ENCODE measurements at places on chromosomes 7 and 10.

DNA sequence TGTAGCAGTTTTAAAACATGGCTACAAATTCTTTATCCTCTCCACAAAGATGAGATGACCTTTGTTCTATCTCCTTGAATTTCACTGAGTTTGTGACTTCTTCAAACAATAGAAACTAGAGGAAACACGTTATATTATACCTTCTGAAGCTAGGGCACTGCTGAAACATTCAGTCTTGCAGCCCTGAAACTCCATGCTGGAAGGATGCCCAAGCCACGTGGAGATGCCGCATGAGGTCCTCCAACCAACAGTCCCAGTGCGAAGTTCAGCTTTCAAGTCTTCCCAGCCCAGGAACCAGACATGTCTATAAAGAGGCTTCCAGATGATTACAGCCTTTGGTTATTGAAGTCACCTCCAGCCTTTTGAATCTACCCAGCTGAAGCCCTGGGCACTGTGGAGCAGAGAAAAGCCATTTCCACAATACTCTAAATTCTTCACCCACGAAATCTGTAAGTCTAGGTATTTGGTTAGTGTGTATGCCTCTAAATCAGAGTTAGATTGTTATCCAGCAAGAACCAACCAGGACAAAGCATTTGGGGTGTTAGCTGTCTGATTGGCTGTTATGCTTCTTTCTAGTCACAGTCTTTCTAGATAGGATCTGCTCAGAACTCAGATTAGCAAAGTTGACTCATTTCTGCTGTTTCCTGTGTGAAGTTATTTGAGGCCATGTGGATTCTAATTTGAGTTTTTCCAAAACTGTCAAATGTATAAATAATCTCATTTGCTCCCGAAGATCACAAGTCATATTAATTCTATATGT, 186.5 kb upstream of the TMEM72 start:
- DNase-seq: no peak

DNA sequence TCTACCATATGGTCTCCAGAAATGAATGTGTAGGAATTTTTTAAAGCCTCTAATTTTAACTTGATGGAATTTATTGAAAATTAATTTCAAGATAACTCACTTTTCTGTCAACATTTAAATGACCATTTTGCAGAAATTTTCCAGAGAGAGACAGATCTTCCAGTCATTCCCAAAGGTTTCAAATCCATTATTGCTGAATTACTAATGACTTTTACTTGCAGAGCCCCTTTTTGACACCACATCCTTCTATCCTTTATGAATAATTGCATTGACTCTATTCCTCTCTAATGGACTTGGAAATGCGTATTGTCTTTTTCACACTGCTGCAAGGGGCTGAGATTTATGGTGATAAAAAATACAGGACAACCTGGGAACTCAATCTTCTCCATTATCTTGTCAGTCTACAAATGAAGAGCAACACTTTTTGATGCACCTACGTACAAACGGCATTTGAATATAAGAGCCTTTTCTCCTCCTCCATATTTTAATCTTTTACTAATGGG, 42.7 kb downstream of the CUBN start:
- DNase-seq: no peak

DNA sequence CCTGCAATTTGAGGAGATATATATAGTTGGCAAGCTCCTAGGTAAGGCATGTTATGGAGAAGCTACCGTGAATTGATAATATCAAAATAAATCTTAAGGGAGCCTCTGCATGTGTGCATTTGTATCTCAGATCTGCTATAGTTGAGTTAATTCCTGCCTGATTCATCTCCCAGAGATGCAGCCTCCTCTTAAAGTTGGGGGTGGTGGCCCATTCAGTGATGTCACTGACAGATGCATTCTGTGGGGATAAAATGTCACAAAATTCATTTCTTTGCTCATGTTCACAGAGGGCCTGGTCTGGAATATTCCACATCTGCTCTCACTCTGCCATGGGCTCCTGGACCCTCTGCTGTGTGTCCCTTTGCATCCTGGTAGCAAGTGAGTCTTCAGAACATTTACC, 185.8 kb upstream of the PRSS1 start:
- DNase-seq: no peak

- no peak for DNase-seq
These were observed 154.7 kb upstream of the DGKB start for GRCh38 chr7:15057272-15057671.

- DNase-seq: peak; percentile 47
These were observed 40.6 kb downstream of the MICALL2 start for GRCh38 chr7:1418505-1419309.

DNA sequence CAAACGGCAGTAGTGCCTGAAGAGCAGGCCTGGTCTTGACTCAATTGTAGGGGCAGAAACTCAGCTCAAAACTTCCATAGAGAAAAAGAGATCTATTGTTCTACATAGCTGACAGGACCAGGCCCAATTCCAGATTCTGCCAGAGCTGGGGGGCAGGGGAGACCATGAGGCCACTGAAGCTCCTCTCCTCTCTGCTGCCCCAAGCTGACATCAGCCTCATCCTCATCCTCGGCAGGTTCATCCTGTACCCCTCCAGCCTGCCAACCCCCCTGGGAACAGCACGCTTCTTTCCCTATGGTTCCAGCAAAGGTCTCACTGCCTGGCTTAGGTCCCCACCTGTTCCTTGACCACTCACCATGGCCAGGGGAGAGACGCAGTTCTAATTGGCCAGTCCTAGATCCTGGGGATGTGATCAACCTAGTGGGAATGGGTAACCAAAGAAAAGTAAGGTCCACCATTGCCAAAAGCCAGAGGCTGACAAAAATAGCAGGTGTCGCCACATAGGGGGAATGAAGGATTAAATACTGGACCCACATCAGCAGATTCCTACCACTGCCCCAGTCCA, 42.9 kb downstream of the CCDC3 start:
- no peak for DNase-seq

DNA sequence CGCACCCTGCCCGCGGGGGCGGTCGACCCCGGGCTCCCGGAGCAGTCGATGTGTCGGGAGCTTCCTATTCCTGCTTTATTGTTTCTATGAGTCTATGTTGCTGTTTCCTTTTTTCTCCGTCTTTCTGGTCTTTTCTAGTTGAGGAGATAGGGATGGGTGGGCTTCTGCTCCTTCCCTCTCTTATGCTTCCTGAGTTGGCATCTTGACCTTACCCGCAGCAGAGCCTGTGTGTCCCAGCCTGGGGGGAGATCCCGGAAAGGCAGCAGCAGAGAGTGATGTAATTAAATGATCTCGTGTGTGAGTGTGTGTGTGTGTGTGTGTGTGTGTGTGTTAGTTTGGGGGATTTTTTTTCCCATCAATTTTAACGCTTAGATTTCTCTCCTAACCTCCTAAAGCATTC, 486 bp upstream of the SORCS1 start:
- no peak for DNase-seq

- DNase-seq: no peak
These were observed 500.1 kb upstream of the ZMIZ1 start for GRCh38 chr10:78568620-78569019.

DNA sequence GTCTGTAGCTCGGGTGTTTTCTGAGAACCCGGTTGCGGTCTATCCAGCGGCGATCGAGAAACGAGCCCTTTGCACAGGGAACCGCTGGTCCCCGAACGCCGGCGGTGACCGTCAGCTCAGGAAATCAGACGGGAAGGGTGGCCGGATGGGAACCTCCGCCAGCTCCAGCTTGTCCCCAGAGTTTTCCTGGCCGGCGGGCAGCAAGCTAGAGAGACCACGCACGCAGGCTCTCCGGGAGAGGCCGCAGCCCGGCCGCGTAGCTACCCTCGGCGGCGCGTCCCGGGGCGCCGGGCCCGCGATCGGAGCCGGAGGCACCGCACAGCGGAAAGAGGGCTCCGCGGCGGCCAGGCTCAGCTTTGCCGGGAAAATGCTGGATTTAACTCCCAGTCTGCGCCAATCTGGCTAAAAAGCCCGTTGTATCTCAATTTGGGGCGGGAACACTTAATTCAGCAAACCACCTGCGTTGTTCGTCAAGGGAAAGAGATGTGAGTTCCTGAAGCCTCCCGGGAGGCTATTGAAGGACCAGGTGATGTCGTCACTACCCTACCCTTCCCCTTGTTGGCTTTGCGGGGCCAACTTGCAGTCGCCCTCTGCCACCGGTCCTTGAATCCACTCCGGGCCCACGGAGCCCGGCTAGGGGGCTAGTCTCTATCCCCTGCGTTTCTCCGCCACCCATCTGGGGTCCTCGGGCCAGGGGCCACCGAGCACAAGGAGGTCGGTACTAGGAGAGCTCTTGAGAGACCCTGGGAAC, 859 bp upstream of the CH25H start:
- DNase-seq: peak; percentile 12

DNA sequence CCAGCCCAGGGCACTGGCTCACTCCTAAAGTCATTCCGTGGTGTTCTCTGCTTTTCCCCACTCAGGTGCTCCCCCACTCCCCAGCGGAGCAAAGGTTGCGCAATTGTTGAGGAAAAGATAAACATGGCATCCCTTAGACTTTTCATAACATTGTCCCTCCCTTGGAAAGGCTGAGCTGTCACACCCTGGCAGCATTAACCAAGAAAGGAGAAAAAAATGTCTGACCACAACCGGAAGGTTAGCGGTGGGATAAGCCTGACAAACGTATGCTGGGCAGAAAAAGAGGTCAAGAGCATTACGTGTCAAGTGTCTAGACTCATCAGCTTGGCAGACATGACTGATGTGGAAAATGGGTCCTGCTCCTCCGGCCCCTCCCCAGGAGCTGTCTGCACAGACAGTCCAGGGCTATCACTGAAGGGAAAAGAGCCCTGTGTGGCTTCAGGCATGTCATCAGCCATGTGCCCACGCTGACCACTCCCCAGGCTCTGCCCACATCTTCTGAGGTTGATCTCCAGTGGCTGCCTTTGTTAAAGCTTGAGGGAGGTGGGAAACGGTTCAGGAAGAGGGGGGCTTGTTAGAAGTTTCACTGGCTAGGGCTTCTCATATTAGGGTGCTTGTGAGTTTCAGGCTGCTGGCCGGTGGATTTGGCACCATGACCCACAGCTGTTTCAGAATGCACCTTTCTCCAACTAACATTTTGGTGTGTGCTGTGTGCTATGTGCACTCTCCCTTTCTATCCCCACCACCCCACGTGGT, 30.1 kb downstream of the BTBD16 start:
- DNase-seq: no peak

- no peak for DNase-seq
These were observed 720.1 kb downstream of the TYW1 start for GRCh38 chr7:67716729-67717128.

GRCh38 chr7:10568891-10569290, 404.8 kb upstream of the PHF14 start:
- no peak for DNase-seq

- no peak for DNase-seq
These were observed 31.2 kb downstream of the GRK5 start for GRCh38 chr10:119238577-119238976.

GRCh38 chr7:80916770-80917741, 1.8 kb downstream of the SEMA3C start:
- no peak for DNase-seq

DNA sequence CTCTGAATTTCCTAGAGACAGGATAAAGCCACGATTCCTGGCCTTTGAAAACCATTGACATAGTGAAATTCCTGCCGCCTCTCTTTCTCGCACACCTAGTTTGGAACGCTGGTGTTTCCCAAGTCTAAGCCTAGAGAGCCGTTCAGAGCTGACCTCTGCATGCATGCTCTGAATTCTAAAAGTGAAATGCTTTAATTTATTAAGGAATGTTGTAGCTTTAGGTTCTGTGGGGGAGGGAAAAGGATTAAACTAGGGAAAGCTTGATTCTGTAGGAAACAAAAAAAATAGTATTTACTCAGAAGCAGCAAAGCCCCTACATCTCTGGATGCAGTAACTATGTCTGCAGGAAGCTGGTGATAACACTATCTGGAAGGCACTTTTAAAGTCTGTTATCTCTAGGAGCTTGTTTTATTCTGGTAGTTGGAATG, 27.3 kb downstream of the PFKP start:
- no peak for DNase-seq

DNA sequence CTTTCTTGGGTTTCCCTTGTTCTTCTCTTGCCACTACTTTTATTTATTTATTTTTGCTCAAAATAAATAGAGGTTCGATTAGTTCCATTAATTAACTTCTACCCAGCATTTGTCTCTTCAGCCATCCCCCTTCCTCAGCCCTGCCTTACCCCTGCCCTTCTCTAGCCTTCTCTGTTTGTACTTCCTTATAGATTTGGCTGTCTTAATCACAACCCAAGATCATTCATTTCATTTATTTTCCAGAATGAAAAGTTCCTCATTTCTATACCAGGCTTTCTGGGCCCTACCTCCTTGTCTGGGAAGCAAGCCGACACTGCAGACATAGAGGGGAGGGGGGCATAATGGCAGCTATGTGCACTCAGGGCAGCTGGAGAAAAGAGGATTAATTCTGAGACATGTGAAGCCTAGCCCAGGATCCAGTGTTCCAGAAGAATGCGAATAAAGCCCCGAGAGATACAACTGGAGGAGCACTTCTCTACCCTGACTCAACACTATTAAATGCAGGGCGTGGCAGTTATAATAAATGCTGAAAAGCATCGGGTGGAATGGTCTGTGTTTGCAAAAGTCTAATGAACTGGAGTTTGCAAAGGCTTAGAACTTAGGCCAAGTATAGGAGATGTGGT, 6.4 kb upstream of the PDCD4 start:
- no peak for DNase-seq

DNA sequence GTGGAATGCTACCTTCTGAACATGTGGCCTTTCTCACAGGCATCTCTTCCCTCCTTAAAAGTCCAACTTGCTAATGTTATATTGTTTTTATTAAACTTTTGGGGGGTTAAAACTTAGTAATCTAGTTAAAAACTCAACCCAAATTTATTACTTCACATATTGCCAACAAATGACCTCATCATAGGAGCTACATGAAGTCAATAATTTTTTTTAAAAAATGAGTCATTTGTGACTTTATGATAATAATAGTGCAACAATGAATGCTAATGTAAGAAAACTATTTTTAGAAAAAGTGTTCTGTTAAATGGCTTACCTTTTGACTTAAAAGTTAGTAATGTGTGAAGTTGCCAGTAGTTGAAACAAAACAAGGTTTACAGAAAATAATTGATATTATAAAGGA, 325.9 kb upstream of the FZD1 start:
- no peak for DNase-seq

GRCh38 chr10:46284286-46285229, 2.2 kb upstream of the ANTXRL start:
- DNase-seq: no peak

- peak; percentile 43 for DNase-seq
These were observed 80.1 kb upstream of the CAPZA2 start for GRCh38 chr7:116782177-116782711.

DNA sequence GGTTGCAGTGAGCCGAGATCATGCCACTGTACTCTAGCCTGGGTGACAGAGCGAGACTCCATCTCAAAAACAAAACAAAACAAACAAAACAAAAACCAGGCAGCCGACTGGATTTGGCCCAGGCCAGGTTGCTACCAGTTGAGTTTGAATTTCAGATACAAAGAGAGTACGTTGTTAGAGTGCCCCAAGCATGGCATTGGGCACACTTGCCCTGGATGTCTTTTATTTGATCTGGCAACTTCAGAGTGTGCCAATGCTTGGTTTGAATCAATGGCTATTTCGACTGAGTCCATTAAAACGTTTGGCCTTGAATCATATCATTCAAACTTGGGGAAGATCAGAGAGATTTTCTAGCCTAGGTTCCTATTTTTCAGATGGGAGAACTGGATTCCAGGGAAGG, 213.4 kb upstream of the SHH start:
- DNase-seq: no peak
